ENCODE measurements at places on chromosomes 7 and 10.
A peak's percentile ranks its signal among the peaks of the same experiment; 100 is the strongest.

GRCh38 chr7:139758388-139758787 lies 19.4 kb downstream of the HIPK2 start:
- no peak for DNase-seq
- no peaks in the 10 kb centered on the region for H3K27me3 ChIP-seq
- peaks cover 15% of the 10 kb centered on the region for H3K36me3 ChIP-seq
- no peak overlapping the region for H3K27ac ChIP-seq
- H3K4me3 ChIP-seq: no peak overlapping the region
- peaks cover 9% of the 10 kb centered on the region for H3K4me1 ChIP-seq

DNA sequence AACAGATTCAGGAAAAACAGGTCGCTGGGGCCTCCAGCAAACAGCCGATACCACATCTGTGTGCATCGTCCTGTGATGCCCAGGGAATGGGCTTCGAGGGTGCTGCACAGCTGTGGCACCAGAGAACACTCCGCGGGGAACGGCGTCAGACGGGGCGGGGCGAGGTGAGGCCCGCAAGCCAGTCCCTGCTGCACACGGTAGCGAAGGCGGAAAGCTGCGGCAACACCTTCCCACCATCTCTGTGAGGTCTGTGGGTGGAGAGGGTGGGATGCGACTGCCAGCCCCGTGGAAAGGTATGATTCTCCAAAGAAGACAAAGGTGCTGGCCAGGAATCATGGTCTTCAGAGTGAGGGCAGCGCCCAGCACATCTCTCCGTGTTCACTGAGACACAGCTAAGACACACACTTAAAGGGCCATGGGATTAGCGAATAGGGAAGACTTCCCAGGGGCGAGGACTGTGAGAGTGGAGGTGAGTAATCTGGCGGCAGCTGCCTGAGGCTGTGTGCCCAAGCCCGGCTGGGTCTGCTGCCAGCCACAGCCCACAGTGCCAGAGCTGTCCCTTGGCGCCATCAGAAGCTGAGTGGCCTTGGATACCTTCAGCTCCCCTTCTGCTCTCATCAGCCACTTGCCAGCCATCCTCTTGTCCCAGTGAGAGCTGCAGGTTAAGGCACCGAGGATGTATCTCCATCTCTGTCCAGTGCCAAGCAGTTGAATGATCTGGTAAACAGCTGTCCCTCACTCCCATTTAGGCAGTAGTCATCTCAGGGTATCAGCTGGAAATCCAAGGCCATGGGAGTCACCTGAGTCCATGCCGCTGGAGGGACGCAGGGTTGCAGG lies 17.6 kb downstream of the PRKAG2 start:
- H3K36me3 ChIP-seq: peaks cover 13% of the 10 kb centered on the region
- peaks cover 10% of the 10 kb centered on the region for H3K4me1 ChIP-seq
- H3K27me3 ChIP-seq: no peaks in the 10 kb centered on the region
- no peak overlapping the region for H3K27ac ChIP-seq
- DNase-seq: no peak
- H3K4me3 ChIP-seq: no peak overlapping the region

DNA sequence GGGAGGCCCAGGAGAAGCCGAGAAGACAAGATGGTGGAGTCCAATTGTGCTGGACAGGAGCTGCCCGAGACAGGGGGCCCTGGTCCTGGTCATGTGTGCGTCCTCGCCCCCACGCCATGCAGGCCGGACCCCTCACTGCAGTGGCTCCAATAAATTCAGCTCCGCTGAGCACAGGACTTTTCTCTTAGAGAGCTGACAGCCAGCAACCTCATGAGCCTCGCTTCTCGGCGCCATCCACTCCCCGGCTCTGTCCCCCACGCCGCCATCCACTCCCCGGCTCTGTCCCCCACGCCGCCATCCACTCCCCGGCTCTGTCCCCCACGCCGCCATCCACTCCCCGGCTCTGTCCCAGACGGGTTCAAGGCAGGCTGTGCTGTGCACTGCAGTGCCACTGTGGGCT lies 2.8 kb upstream of the UTF1 start:
- no peak overlapping the region for H3K4me3 ChIP-seq
- peaks cover 43% of the 10 kb centered on the region for H3K27me3 ChIP-seq
- peaks cover 25% of the 10 kb centered on the region for H3K4me1 ChIP-seq
- no peak for DNase-seq
- H3K27ac ChIP-seq: no peak overlapping the region

GRCh38 chr7:126668367-126668752 lies 584.4 kb downstream of the GRM8 start:
- DNase-seq: no peak
- no peak overlapping the region for H3K4me3 ChIP-seq
- no peaks in the 10 kb centered on the region for H3K4me1 ChIP-seq
- H3K36me3 ChIP-seq: no peaks in the 10 kb centered on the region

- DNase-seq: no peak
- H3K36me3 ChIP-seq: no peaks in the 10 kb centered on the region
- H3K4me1 ChIP-seq: peaks cover 47% of the 10 kb centered on the region
- peaks cover 5% of the 10 kb centered on the region for H3K27me3 ChIP-seq
- peak overlapping the region; percentile 79 for H3K4me3 ChIP-seq
Measured at GRCh38 chr7:50660040-50660829, 95.0 kb upstream of the DDC start.

- H3K27me3 ChIP-seq: no peaks in the 10 kb centered on the region
- no peak for DNase-seq
- H3K4me3 ChIP-seq: no peak overlapping the region
- peaks cover 54% of the 10 kb centered on the region for H3K4me1 ChIP-seq
- H3K36me3 ChIP-seq: peaks cover 7% of the 10 kb centered on the region
Measured at GRCh38 chr10:124565565-124566221, 104.1 kb downstream of the LHPP start.

- peak; percentile 16 for DNase-seq
- H3K36me3 ChIP-seq: no peaks in the 10 kb centered on the region
- H3K4me1 ChIP-seq: no peaks in the 10 kb centered on the region
- no peak overlapping the region for H3K27ac ChIP-seq
- no peak overlapping the region for H3K4me3 ChIP-seq
Measured at GRCh38 chr7:138752518-138753149, 45.2 kb upstream of the TMEM213 start.

- H3K4me3 ChIP-seq: no peak overlapping the region
- no peaks in the 10 kb centered on the region for H3K36me3 ChIP-seq
- H3K4me1 ChIP-seq: no peaks in the 10 kb centered on the region
Measured at GRCh38 chr7:117001283-117001682, 48.0 kb downstream of the ST7 start.

- H3K27ac ChIP-seq: no peak overlapping the region
- no peaks in the 10 kb centered on the region for H3K4me1 ChIP-seq
- no peaks in the 10 kb centered on the region for H3K27me3 ChIP-seq
- H3K4me3 ChIP-seq: no peak overlapping the region
Measured at GRCh38 chr7:102193806-102194205, 92.9 kb upstream of the SH2B2 start.

- H3K27me3 ChIP-seq: no peaks in the 10 kb centered on the region
- no peak for DNase-seq
- H3K4me1 ChIP-seq: no peaks in the 10 kb centered on the region
- no peak overlapping the region for H3K4me3 ChIP-seq
- no peaks in the 10 kb centered on the region for H3K36me3 ChIP-seq
- no peak overlapping the region for H3K27ac ChIP-seq
Measured at GRCh38 chr7:132764762-132765161, 188.5 kb upstream of the PLXNA4 start.

DNA sequence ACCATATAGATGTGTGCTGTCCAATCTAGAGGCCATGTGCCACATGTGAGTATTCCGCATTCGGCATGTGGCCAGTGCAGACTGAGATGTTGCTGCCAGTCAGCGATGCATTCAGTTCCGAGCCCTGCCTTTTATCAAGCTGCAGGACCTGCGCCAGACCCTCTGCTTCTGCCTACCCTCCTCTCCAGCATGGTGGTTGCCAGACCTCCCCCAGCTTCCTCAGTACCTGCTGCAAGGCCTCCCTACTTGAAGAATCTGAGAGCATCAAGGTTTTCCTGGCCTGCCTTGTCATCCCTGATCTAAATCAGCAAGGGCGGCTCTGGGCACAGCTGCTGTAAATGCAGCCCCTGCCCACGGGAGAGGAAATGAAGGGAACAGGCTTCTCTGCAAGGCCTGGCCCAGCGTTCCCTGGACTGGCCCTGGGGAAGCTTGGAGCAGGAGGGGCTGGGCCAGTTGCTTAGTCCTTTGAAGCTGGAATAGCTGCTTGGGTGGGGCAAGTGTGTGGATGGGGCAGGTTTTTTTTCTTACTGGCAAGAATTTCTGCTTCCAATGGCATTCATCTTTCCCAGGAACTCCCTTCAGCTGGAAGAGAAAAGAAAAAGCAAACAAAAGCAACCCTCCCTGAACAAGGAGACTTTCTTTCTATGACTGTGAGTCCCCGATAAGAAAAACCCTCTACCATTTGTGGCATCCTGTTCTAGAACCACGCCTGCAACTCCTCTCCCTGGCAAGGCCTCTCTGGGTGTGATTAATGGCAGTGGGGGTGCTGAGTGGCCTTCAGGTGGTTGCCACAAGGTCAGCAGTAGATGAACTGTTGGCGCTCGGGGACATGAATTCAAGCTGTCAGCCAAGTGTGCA lies 93.0 kb downstream of the NHLRC2 start:
- no peaks in the 10 kb centered on the region for H3K27me3 ChIP-seq
- H3K4me3 ChIP-seq: no peak overlapping the region
- H3K36me3 ChIP-seq: no peaks in the 10 kb centered on the region
- DNase-seq: no peak
- no peaks in the 10 kb centered on the region for H3K4me1 ChIP-seq
- no peak overlapping the region for H3K27ac ChIP-seq

DNA sequence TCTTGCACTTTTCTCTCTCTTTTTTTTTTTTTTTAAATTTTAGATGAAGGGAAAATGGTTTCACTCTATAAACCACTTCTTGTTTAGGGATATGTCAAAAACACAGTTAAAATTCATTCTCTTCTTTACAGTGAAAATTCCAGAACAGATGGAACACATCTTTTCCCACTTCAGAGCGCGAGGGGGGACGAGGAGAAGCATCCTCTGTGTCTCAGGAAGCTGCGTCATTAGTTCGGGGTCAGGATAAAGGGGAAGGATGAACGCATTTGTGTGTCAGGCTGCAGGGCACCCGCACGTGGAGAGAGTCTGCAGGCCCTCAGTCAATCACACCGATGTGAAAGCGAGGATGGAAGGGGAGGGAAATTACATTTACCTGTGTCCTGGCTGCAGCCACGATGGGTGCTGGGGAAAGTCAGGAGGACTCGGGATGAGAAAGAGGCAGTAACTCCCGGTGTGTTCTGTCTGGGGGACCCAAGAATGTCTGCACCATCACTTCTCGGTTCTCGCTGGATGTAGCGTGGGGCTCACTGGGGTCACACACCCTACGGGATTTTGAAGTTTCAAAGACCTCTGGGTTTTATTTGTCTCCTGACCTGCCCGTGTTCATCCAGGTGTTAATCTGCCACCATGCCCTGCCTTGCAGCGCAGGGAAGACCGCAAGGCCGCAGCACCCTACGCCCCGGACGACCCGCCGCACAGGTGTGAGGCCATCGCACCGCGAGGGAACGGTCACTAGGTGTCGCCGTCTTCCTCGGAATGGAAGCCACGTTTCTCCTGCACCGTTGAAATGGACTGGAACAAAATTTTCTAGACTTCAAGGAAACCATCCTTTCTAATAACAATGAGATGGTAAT lies 66.7 kb upstream of the PITRM1 start:
- H3K4me3 ChIP-seq: no peak overlapping the region
- peaks cover 6% of the 10 kb centered on the region for H3K27me3 ChIP-seq

GRCh38 chr10:73717556-73717955 lies 19.6 kb upstream of the AGAP5 start:
- H3K27me3 ChIP-seq: no peaks in the 10 kb centered on the region
- H3K4me1 ChIP-seq: peaks cover 12% of the 10 kb centered on the region
- peaks cover 70% of the 10 kb centered on the region for H3K36me3 ChIP-seq
- DNase-seq: no peak

DNA sequence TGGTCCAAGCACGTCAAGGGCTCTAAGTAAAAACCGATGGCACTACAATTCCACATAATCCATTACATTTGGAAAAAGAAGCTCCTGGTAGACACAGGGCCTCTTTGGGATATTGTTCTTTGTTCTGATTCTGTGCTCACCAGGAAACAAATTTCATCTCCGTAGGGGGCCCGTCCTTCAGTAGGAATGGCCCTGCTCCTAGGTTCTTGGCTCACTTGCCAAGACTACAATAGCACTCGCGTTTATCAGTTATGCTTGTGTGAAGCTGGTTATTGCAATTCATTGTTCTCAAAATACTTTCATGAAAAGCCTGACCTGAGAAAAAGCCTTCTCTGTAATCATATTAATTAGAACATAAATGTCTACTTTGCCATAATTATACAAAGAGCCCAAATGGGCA lies 10.3 kb upstream of the ZC3HAV1L start:
- H3K27me3 ChIP-seq: no peaks in the 10 kb centered on the region
- DNase-seq: no peak
- H3K27ac ChIP-seq: no peak overlapping the region
- peaks cover 75% of the 10 kb centered on the region for H3K36me3 ChIP-seq

GRCh38 chr10:110239892-110240291 lies 32.5 kb downstream of the MXI1 start:
- no peaks in the 10 kb centered on the region for H3K27me3 ChIP-seq
- H3K36me3 ChIP-seq: peaks cover 16% of the 10 kb centered on the region
- no peak for DNase-seq
- peaks cover 14% of the 10 kb centered on the region for H3K4me1 ChIP-seq
- H3K27ac ChIP-seq: no peak overlapping the region

DNA sequence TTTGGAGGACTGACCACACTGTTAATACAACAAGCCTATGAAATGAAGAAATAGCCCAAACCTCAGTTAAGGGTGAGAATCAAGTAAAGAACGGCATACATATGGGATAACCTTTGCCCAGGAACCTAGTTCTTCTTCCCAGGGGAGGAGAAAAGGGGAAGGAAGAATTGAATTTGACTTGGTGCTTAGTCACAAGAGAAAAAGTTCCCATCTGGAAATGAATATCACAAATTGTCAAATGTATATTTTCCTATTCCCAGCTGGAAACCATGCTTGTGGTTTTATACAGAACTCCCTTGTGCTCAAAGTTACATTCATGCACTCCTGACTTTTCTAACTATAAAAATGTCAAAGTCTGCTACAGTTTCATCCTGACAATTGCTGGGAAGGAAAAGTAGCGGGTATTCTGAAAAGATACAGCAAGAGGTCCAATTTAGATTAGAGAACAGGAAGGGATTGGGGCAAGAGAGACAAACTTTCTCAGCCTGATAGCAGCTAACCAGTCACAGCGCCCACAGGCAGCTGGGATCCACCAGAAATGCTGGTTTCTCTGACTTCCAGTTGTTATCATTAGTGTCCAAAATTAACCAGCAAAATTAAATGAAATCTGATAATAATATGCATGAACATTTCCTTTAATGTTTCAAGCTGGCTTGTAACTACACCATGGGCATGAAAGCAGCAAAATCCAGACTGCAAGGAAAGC lies 18.6 kb upstream of the GSAP start:
- no peaks in the 10 kb centered on the region for H3K27me3 ChIP-seq
- DNase-seq: no peak
- no peak overlapping the region for H3K27ac ChIP-seq
- H3K4me1 ChIP-seq: no peaks in the 10 kb centered on the region
- H3K36me3 ChIP-seq: no peaks in the 10 kb centered on the region
- no peak overlapping the region for H3K4me3 ChIP-seq
